ENCODE measurements at places on chromosomes 5 and 9.

- no peak for DNase-seq
Observed at GRCh38 chr5:97547999-97548738, 365.1 kb upstream of the RIOK2 start.

- DNase-seq: no peak
Observed at GRCh38 chr5:132655821-132656773, 1.9 kb upstream of the IL13 start.

- no peak for DNase-seq
Observed at GRCh38 chr5:172093965-172094364, 87.5 kb upstream of the FBXW11 start.

- no peak for DNase-seq
Observed at GRCh38 chr5:154850255-154851062, at the start of gene FAXDC2. TSS of gene FAXDC2 (minus strand) at chr5:154850603. CDS start at chr5:154838178, 12,425 bp downstream.

GRCh38 chr9:71490810-71491209 lies 277.5 kb downstream of the CEMIP2 start:
- DNase-seq: no peak

DNA sequence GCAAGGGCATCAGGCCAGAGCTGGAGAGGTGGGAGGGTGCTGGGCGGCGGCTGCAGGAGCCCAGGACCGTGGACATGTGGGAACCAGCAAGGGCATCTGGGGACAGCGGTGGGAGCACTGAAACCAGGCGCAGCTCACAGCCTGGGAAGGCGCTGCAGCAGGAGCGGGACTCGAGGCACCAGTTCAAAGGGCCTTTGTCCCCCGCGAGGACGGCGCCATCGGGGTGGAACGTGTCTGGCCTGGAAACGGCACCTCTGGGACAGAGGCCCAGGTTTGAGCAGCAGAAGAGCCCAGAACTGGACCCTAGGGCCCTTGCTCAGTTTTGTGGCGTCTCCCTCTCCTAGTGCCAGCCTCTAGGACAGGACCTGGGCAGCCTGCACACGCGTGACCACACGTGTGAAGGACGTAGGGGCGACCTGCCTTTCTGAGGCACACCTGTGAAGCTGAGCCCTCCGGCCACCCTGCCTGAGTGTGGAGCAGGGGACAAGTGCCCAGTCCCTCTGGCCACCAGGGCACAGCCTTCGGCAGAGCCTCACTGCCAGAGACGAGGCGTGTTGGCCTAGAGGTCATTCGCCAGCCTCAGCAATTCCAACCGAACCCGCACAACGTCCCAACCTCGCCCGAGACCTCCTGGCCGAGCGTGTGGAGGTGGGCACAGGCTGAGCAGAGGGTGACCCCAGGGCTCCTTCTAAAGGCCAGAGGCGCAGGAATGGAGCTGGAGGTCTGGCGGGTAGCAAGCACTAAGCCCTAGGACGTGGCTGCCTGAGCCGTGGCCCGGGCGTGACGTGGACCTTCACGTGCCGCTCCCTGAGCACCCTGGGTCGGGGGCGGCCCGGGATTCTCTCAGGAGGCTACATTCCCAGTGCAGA lies 2.2 kb upstream of the TMEM210 start:
- no peak for DNase-seq

GRCh38 chr5:111194925-111195324 lies 29.3 kb upstream of the CAMK4 start:
- DNase-seq: no peak

GRCh38 chr5:132020568-132021339 lies 9.3 kb upstream of the ACSL6 start:
- DNase-seq: no peak

DNA sequence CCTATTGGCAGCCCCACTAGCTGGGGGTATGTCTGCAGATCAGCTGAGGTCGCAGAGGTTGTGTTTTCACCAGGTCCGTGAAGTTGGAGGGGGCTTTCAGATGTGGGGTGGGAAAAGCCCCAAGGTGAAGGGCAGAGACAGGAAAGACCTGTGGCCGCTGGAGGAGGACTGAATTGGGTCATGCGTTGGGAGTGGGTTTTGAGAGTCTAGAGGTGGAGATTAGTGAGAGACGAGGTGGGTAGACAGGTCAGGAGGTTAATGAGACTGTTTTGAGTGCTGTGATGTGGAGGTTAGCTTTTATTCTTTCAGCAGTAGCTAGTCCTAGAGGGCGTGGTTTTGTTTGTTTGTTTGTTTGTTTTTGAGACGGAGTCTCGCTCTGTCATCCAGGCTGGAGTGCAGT lies 10.3 kb downstream of the SNX30 start:
- DNase-seq: no peak

DNA sequence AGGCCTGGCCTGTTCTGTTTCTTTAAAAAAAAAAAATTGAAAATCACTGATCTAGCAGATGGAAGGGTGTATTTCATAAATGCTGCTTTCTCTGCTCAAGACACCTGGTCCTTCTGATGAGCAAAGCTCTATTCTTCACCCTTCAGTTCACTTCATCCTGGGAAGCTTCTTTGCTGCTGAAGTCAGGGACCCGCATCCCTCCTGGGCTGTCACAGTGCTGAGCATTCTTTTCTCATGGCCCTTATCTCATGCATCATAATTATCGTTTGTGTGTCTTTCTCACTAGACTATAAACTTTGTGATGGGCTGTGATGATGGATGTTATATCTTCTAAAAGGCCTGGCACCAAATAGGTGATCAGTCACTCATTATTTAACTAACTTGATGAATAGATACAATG lies 461.0 kb downstream of the GADD45G start:
- no peak for DNase-seq

- DNase-seq: no peak
Observed at GRCh38 chr5:151661968-151662732, 24.6 kb downstream of the SPARC start.

Data from central memory CD4-positive, alpha-beta T cell (primary cell).